ENCODE measurements at places on chromosomes 3 and 15.

- no peak for DNase-seq
Measured at GRCh38 chr3:12934431-12934830, 93.1 kb upstream of the RPL32 start.

GRCh38 chr15:42111924-42112323 lies 17.6 kb upstream of the PLA2G4D start:
- DNase-seq = no peak

- no peak for DNase-seq
Measured at GRCh38 chr15:68682330-68682729, 103.5 kb downstream of the CORO2B start.

DNA sequence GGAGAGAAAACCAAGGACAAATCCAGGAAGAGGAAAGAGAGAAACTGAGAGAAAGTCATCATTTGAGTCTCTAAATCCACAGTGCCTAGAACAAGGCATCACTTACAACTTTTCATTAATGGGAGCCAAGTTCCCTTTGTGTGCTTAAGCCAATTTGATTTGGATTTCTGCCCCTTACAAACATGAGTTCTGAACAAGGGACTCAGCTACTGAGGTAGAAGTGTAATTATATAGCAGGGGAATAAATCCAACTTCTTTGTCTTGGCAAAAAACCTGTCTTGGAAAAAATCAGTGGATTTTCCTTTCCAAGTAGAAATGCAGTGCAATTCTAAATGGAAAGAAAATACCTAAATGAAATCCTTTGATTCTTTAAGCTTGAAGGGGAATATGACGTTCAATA lies 307.2 kb upstream of the CNTN3 start:
- no peak for DNase-seq

- DNase-seq = no peak
Measured at GRCh38 chr3:43400167-43400566, 113.8 kb downstream of the SNRK start.

GRCh38 chr3:104586344-104586743 lies 780.4 kb upstream of the ALCAM start:
- DNase-seq = no peak

GRCh38 chr3:8640223-8640622 lies 4.4 kb downstream of the SSUH2 start:
- DNase-seq = no peak

DNA sequence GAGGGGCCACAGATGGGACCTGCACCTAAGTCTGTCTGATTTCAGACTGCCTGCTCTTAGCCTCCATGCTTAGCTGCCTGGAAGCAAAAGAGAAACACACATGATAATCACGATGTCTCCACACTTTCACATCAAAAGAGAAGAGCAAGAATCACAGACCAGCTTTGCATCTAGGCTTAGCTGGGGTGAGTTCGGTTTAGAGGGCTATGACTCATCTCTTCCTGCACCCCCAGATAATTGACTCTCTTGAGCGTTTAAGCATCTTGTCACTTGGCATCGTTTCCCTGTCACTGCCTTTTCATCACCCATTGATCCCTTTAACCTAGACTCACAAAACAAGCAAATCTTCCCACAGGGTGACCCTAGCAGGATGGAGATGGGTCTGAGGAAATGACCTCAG lies 124.0 kb downstream of the NTRK3 start:
- DNase-seq = no peak

GRCh38 chr3:87350367-87351199 lies 74.2 kb upstream of the POU1F1 start:
- DNase-seq = no peak

- DNase-seq = no peak
Measured at GRCh38 chr3:149115114-149115513, 14.3 kb upstream of the HPS3 start.

- no peak for DNase-seq
Measured at GRCh38 chr3:133836497-133837158, 31.0 kb downstream of the SRPRB start.

GRCh38 chr3:155496206-155496605 lies 202.7 kb upstream of the STRIT1 start:
- no peak for DNase-seq

GRCh38 chr15:62896969-62897486 lies 145.5 kb upstream of the TPM1 start:
- DNase-seq = no peak

DNA sequence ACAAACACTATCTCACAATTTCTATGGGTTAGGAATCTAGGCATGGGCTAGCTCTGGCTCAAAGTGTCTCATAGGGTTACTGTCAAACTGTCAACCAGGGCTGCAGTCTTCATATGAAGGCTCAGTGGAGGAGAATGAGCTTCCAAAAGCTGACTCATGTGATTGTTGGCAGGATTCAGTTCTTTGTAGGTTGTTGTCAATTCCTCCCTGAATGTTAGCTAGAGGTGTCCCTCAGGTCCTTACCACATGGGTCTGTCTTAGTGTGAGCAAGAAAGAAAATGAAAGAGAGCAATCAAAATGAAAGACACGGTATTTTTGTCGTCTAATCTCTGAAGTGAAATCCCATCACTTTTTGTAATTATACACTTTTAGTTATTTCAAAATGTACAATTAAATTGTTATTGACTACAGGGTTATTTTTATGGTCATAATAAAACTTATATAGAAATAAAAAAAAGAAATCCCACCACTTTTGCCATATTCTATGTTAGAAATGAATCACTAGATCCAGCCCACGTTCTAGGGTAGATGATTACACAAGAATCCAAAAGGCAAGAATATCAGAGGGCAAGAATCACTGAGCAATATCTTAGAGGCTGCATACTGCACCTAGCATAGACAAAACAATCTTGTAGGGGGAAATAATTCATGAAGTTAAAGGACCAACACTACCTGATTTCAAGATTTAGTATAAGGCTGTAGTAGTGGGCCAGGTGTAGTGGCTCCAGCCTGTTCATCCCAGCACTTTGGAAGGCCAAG lies 8.4 kb downstream of the ACSBG1 start:
- DNase-seq = no peak

DNA sequence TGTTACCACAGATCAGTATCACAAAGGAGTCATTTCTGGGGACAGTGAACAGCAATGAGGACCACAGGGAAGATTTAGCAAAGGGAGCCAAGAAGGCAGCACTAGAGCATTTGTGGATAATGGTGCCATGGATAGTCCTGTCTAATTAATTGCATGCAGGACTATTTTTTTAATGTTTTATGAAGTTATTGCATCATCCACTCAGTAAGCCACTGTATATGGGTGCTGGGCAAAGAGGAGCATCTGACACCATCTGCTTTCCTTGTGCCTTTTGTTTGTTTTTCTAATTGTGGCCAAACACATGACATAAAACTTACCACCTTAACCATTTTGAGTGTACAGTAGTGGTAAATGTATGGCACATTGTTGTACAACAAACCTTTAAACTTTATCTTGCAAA lies 301.1 kb upstream of the LRRFIP2 start:
- DNase-seq = no peak

- no peak for DNase-seq
Measured at GRCh38 chr3:139953131-139953910, 18.3 kb downstream of the CLSTN2 start.

GRCh38 chr3:115709093-115709492 lies 85.8 kb downstream of the GAP43 start:
- no peak for DNase-seq

DNA sequence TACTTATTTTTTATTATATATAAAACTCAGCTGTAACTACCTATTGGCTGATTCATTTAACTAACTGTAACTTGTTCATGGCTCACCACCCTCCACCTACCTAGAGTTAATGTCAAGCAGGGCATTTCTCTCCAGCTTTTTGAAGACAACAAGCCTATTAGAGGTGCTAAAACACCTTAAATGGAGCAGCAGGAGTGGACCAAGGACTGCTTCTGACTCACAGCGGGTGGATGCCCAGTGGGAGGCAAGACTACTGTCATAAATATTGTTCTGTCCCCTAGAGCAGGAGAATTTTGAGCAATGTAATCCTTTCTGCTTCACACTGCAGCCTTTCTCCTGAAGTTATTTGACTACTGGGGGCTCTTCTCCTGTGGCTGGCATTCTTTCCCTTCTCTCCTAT lies 146.9 kb downstream of the CLSTN2 start:
- DNase-seq = no peak

DNA sequence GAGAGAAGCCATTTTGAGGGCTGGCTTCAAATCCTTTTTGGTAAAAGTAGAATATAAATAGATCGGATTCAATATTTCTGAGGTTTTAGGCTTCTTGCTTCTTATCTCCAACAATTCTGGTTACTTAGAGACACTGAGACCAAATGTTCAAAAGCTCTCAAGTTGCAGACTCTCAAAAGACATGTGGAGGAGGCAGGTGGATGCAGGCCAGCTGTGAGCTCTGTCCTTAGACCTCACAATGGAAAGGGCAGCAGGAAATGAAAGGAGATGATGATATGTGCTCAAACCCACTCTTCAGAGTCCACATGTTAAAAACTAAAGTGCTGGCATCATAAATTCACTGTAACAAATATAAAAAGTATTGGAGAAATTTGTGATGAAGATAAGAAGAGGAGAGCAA lies 424.9 kb upstream of the ALCAM start:
- DNase-seq = no peak

GRCh38 chr15:99365242-99365641 lies 114.0 kb downstream of the LRRC28 start:
- no peak for DNase-seq

- DNase-seq = no peak
Measured at GRCh38 chr15:41207687-41208448, 22.7 kb downstream of the EXD1 start.

DNA sequence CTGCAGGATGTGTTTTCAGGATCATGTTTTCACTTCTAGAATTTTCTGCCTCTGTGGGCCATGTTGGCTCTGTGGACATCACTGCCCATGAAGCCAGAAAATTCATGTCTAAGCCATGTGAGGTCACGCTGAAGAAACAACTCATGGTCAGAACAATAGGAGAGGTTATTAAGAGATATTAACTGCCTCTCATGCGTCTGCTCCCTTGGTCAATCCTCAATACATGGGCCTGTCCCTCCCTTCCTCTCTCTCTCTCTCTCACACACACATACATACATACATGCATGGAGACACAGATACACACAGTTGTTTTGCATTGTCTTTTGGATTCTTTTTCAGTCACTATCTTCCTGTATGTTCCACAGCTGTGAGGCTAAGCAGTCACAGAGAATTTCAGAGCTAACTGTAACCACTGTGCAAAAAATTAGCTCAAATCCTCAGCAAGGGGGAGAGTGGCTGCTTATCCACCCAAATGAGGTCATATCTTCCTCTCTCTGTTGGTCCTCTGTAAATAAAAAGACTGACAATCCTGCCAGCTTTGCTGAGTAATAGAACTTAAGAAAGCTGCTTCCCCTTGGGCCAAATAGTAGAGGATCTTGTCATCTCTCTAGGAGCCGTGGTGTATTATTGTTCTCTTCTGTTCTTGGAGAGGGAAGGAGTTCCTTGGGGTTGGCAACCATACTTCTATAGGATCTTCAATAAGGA lies 45.6 kb downstream of the LRTM1 start:
- no peak for DNase-seq

- no peak for DNase-seq
Measured at GRCh38 chr3:105414841-105415240, 48.1 kb downstream of the ALCAM start.

GRCh38 chr15:99997112-99997651 lies 263.9 kb upstream of the LYSMD4 start:
- no peak for DNase-seq

DNA sequence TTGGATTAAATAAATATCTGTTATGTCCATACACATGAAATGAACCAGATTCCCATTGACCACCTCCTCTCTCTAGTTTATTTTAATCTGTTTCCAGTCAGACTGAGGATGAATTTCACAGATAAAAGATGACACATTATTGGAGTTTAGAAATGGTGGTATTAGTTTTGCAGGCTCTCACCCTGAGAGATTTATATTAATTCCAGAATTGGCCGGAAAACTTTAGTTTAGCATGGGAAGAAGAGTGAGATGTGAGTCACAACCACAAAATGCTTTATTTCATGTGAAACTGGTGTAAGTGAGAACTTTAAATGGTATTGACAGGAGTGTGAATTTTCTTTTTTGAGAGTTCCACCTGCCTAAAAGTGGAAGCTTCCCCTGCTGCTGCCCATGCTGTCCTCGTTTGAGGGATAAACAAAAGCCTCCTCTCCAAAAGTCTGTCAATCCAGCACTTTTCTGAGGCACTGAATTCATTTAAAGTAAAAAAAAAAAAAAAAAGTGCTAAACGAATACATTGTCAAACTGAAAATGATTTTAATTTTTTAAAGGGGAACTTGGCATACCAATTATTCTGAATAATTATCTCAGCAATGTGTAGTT lies 65.1 kb upstream of the EPHA3 start:
- DNase-seq = no peak

GRCh38 chr3:112230033-112230432 lies 64.0 kb downstream of the SLC9C1 start:
- no peak for DNase-seq

DNA sequence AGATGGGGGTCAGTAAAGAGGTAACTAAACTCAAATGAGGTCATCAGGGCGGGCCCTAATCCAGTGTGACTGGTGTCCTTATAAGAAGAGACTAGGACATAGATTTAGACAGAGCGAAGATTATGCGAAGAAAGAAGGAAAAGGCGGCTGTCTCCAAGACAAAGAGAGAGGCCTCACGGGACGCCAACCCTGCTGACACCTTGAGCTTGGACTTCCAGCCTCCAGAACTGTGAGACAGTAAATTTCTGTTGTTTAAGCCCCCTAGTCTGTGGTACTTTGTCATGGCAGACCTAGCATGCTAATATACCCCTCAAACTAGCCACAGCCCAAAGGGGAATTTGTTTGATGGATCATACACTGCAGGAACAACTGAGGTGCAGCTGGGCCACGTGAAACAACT lies 183.0 kb downstream of the ABHD5 start:
- no peak for DNase-seq

GRCh38 chr3:168040607-168041208 lies 55.0 kb downstream of the GOLIM4 start:
- no peak for DNase-seq

DNA sequence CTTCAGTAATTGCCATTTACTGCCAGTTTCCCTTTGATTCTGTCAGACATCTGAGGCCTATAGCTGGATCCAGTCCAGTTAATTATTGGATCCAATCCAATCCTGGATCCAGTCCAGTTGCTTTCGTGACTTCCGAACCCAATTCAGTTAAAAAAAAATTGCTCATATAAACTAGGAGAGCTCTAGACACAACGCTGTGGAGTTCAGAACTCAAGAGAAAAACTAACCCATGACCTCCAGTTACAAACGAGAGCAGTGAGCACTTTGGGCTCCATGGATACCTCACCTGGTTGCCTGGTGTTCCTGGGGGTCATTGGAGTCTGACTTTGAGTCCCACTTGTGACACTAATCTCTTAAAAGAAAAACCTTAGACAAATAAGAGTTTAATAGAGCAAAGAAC lies 269.8 kb downstream of the THSD4 start:
- DNase-seq = no peak
